ENCODE measurements at places on chromosomes 2 and 18. TPM values are rescaled to one million over a fixed set of nuclear protein-coding genes. Genes with fewer than 3 reads are reported as not detected.

DNA sequence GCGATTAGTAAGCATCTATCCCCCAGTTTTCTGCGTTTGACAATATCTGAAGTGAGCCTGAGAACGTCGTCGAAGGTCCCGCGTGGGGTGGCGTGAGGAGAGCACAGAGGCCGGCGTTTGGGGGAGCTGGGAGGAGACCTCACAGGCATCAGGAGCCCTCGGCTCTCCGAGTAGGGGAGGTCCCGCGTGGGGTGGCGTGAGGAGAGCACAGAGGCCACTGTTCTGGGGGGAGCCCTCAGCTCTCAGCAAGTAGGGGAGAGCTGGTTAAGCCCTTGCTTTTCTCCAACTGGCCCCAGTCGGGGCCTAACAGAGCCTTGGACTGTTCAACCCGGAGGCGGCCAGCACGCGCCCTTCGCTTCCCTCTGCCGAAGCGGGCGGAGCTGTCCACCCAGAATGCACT lies 134.3 kb downstream of the NFATC1 start:
- no peak overlapping the region for H3K4me3 ChIP-seq
- no peak for DNase-seq
- peaks cover 3% of the 10 kb centered on the region for H3K36me3 ChIP-seq
- no peaks in the 10 kb centered on the region for H3K27me3 ChIP-seq
- H3K4me1 ChIP-seq = peaks cover 10% of the 10 kb centered on the region

DNA sequence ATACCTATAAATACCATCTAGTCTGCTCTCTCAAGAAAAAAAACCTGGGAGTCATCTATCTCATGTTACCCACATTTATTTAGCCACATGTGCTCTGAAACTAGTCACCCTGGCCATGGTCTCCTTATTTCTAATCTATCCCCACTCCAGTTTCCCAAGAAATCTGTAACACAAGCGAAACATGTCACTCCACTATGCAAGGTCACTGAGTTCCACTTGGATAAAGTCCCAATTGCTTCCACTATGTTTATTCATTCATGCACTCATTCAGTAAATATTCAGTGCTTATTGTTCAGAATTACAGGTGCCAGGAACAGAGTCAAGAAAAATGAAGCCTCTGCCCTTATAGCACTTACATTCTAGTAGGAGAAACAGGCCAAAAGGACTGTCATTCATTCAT lies 369.4 kb upstream of the CYRIA start:
- no peaks in the 10 kb centered on the region for H3K27me3 ChIP-seq
- no peaks in the 10 kb centered on the region for H3K36me3 ChIP-seq

GRCh38 chr2:158544998-158545397 lies 88.2 kb downstream of the PKP4 start:
- DNase-seq = no peak
- H3K27me3 ChIP-seq = no peaks in the 10 kb centered on the region
- no peak overlapping the region for H3K4me3 ChIP-seq

GRCh38 chr2:23436346-23437098 lies 51.5 kb downstream of the KLHL29 start:
- H3K4me1 ChIP-seq = no peaks in the 10 kb centered on the region
- no peak overlapping the region for H3K27ac ChIP-seq
- no peaks in the 10 kb centered on the region for H3K27me3 ChIP-seq
- no peak for DNase-seq

DNA sequence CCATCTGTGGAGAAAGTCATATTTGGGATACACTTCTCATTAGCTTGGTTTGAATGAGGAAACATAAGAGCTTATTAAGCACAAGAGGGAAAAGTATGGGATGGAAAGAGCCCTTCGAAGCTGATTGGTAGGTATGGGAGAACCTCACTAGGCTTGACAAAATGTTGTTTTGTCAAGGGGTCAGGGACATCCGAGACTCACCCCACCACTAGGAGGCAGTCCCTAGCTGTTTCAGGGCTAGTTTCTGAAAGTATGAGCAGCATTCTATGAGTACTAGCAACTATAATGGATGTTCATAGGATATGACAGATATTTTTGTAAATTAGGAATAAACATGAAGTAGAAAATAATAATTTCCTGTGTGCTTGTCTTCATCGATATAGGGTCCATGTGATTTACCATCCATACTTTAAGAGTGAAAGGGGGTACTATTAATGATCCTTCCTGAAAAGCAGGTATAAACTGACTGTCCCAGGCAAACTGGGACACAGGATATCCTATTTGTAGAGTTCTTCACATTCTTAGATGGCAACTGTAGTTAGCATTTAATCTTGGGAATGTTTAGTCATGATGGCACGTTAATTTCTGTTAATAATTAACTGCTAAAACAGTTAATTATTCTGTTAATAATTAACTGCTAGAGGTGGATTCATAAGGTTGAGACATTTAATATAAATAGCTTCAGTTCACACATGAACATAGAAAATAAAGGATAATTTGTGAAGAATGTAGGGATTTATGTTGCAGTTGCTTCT lies 28.4 kb downstream of the OTX1 start:
- DNase-seq = no peak
- H3K4me1 ChIP-seq = no peaks in the 10 kb centered on the region
- no peak overlapping the region for H3K27ac ChIP-seq
- no peak overlapping the region for H3K4me3 ChIP-seq
- H3K27me3 ChIP-seq = no peaks in the 10 kb centered on the region

DNA sequence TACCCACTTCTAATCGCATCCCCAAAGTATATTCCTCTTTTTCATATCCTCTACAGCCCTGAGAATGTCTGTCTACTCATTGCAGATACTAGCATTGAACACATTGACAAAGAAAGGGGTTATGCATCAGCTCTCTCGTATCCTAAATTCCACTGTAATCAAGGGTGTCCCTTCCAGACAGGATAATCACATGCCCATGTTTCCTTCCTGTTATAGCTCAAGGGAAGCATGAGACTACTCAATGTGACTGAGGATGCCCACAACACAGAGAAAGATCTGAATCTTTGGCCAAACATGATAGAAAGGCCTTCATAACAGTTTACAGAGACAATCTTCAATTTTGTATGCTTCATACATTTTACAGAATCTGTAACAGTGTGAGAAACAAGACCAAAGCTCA lies 69.2 kb downstream of the HIBCH start:
- no peaks in the 10 kb centered on the region for H3K27me3 ChIP-seq
- peaks cover 3% of the 10 kb centered on the region for H3K36me3 ChIP-seq
- no peak for DNase-seq
- H3K4me1 ChIP-seq = no peaks in the 10 kb centered on the region
- H3K27ac ChIP-seq = no peak overlapping the region

- no peak overlapping the region for H3K27ac ChIP-seq
- H3K27me3 ChIP-seq = no peaks in the 10 kb centered on the region
- H3K4me1 ChIP-seq = peaks cover 12% of the 10 kb centered on the region
These were observed 109.6 kb upstream of the CDC42EP3 start for GRCh38 chr2:37781028-37781427.

DNA sequence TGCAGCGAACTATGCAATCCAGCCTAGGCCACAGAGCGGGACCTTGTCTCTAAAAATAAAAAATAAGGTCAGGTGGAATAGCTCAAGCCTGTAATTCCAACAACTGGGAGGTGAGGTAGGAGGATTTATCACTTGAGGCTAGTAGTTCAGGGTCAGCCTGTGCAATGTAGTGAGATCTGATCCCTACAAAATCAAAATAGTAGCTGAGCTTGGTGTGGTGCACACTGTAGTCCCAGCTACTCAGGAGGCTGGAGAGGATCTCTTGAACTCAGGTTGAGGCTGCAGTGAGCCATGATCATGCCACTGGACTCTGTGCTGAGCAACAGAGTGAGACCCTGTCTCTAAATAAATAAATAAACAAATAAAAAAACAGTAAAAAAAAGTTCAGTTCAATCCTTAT lies 5.7 kb downstream of the MBD5 start:
- DNase-seq = no peak
- H3K4me1 ChIP-seq = peaks cover 26% of the 10 kb centered on the region
- H3K27ac ChIP-seq = no peak overlapping the region
- H3K4me3 ChIP-seq = no peak overlapping the region
- H3K27me3 ChIP-seq = no peaks in the 10 kb centered on the region

DNA sequence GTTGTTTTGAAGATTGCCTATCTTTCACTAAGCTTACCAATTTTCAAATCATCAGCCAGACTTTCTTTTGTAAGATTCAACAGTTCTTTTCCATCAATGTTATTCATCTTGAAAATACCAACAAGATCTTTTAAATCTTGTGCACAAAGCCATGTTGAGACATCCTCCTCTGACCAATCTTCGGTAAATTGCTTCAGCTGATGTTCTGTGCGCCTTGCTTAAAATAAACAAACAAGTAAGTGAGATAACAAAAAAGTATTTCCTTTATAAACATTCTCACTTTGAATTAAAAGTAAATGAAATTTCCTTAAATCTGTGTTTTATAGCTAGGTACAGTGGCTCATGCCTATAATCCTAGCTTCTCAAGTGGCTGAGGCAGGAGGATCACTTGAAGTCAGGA lies 30.3 kb downstream of the WDSUB1 start:
- no peaks in the 10 kb centered on the region for H3K36me3 ChIP-seq
- H3K27ac ChIP-seq = no peak overlapping the region
- DNase-seq = no peak
- H3K4me3 ChIP-seq = no peak overlapping the region

DNA sequence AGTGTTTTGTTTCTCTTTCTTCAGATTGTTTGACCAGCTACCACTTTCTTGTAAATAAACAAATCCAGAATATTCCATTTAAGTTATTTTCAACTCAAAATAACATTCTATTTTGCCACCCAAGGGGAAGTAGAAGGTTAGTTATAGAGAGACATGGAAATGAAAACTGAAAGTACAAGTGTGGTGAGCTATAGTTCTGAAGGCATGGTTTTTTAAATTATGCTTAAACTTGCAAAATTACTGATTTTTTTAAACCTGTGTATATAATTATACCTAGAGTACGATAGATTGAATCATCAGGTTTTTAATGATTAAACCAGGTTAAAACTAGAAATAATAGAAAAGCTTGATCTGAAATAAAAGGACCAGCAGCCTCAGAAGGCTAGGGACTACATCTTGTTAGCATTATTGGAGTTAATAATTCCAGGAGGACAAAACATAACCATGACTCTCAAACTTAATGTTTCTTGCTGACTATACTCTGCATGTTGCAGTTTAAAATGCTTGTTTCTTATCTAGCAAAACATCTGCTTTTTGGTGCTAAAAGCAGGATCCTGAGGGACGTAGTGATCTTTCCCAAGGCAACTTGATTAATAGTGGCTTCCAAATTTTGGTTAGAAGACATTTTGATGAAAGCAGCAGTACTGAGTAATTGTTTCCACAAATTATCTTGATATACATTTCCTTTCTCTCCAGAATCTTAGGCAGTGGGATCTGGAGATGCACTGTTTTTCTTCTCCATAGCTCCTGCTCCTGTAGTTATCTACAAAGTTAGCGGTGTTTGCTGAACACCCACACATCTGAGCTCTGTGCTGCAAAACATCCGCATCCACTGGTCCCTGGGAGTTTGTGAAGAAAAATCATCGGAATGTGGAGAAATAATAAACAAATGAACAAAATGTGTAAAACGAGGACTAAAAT lies 327.2 kb upstream of the PKDCC start:
- peaks cover 9% of the 10 kb centered on the region for H3K4me1 ChIP-seq
- no peak for DNase-seq
- peak overlapping the region; percentile 23 for H3K4me3 ChIP-seq
- no peak overlapping the region for H3K27ac ChIP-seq
- no peaks in the 10 kb centered on the region for H3K36me3 ChIP-seq
- no peaks in the 10 kb centered on the region for H3K27me3 ChIP-seq

DNA sequence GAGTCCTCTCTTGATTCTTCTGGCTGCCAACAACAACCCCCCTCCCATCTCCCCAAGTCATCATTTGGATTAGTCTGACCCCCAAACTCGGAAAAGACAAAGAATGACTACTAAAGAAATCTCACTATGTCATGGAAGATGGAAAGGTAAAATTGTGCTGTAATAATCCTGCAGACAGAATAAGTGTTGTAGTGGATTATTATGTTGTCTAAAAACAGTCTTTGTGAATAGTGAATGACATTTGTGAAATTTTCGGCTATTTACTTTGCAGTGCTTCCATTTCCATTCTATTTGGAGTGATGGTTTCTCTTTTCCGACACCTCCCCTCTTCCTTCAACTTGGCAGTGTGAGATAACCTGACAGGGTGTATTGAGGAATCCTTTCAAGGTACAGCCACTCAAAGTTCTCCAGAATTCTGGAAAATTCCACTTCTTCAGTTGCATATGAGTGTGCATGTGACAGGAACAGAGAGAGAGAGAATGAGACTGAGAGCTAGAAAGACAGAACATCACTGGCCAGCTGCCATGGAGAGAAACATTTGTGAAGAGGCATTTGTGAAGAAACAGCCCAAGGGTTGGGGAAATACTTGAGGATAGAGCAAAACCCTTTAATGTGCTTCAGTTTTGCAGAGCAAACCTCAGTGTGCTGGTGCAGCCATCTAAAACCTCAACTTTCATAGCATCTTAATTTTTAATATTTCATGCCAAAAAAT lies 141.9 kb upstream of the DLX2 start:
- no peaks in the 10 kb centered on the region for H3K27me3 ChIP-seq
- H3K4me3 ChIP-seq = no peak overlapping the region
- H3K36me3 ChIP-seq = no peaks in the 10 kb centered on the region

- H3K36me3 ChIP-seq = no peaks in the 10 kb centered on the region
- H3K4me3 ChIP-seq = no peak overlapping the region
- no peaks in the 10 kb centered on the region for H3K27me3 ChIP-seq
- no peaks in the 10 kb centered on the region for H3K4me1 ChIP-seq
These were observed 103.6 kb downstream of the TMX3 start for GRCh38 chr18:68611311-68611710.

DNA sequence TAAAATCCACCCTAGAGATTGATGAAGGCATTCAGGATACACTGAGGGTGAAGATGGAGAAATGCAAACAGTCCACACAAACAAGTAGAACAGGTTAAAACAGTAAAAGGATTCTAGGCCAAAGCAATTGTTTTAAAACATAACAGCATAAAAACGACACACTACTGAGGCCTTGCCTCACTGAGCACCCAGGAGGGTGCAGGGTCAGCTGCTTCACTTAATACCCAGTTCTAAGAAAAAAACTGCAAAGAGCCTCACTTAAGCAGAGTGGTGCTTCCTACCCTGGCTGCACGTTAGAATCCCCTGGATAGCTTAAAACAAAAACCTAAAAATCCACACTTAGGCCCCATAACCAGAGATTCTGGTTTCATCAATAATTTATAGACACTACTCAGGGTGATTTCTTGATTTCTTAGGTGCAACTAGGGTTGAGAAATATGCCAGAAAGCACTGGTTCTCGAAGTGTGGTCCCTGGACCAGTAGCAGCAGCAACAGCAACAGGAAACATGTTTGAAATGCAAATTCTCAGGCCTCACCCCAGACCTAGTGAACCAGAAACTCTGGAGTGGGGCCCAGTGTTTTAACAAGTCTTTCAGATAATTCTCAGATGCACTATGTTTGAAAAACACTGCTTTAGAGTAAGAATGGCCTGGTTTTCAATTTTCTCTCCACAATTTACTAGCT lies 279.1 kb downstream of the ZEB2 start:
- peaks cover 10% of the 10 kb centered on the region for H3K4me1 ChIP-seq
- no peak overlapping the region for H3K4me3 ChIP-seq
- no peaks in the 10 kb centered on the region for H3K27me3 ChIP-seq
- DNase-seq = no peak

The SULT1C4 gene
- 12.3 TPM for total RNA-seq

The CDH2 gene
- 0.67 TPM for total RNA-seq

The GPBAR1 gene
- 4.6 TPM for total RNA-seq

The DSG1 gene
- total RNA-seq = not detected

The RAX gene
- total RNA-seq = not detected

The GCC2 gene
- total RNA-seq = 33.7 TPM

The STON1 gene
- 13.2 TPM for total RNA-seq

The MERTK gene
- 19.2 TPM for total RNA-seq

The OSBPL6 gene
- 5.2 TPM for total RNA-seq

The C2orf66 gene
- 1.0 TPM for total RNA-seq

The EPB41L5 gene
- 181 TPM for total RNA-seq

The GALNT5 gene
- total RNA-seq = 42.9 TPM
